CD4-positive, alpha-beta T cell treated with Interleukin-4 for 1 hour (primary cell): ENCODE measurements at places on chromosomes 16 and 17.

GRCh38 chr16:85265161-85265784 lies 153.0 kb upstream of the CIBAR2 start:
- no peak for DNase-seq

GRCh38 chr16:75244844-75245758 lies 6.3 kb downstream of the BCAR1 start:
- DNase-seq: no peak

- no peak for DNase-seq
Observed at GRCh38 chr16:80577485-80578280, 36.9 kb downstream of the DYNLRB2 start.

DNA sequence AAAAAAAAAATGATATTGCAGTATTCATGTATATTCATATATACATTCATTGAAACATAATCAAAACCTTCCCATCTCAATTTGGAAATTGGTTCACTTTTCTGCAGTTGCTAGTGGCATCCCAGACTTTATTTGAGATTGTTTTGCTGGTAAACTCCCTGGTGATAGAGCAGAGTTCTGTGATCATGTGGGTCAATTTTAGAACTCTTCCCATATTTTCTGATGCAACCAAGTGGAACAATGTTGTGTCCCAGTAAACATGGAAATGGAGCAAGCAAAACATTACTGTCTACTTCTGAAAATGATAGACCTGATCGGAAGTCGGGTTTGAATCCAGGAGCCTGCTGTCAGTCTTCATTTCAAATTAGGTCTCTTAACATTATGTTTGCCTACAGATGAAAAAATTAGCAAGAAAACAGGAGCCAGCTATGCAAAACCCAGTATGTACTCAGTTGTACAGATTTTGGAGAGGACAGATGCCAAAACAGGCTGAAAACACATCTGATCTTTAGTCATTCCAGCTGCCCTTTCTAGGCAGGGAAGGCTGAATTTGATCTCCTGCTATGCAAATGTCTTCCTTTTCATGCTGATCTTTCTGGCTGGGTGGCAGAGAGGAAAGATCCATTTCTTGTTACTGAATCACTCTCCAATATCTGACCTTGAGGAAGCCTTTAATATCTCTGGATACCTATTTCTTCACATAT lies 786.6 kb upstream of the SOX9 start:
- DNase-seq: no peak

DNA sequence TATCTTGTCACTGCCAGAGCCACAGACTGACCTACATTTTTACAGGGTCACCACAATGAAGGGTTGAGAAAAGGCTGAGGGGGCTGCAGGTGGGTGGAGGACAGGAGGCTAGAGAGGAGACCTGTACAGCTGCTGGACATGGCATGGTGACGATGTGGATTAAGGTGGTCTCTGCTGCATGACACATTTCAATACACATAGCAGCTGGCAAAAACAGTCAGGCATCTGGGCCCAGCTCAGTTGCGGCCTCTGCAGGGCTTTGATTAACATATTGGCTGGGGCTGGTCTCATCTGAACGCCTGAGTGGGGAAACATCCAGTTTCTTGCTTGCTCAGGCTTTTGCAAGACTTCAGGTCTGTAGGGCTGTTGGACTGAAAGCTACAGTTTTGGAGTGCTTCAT lies 265.4 kb upstream of the FOXF1 start:
- DNase-seq: no peak

GRCh38 chr17:78173097-78173715 lies 4.8 kb downstream of the SYNGR2 start:
- DNase-seq: peak; percentile 51
